ENCODE measurements at places on chromosomes 5 and 9. TPM values are rescaled to one million over a fixed set of nuclear protein-coding genes. Genes with fewer than 3 reads are reported as not detected.

DNA sequence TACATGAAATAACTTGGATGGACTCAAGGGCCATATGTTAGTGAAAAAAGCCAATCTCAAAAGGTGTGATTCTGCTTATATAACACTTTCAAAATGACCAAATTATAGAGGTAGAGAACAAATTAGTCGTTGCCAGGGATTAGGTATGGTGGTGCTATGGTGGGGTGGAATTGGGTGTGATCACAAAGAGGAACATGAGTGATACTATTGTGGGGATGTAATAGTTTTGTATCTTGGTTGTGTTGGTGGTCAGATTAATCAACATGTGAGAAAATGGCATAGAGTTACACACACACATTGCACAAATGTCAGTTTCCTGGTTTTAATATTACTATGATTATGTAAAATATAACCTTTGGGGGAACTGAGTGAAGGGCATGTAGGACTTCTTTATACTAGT, 31.9 kb downstream of the CAMK4 start:
- H3K27ac ChIP-seq = peak overlapping the region; percentile 91
- H3K27me3 ChIP-seq = no peaks in the 10 kb centered on the region
- peak; percentile 52 for ATAC-seq
- peak overlapping the region; percentile 73 for H3K4me3 ChIP-seq
- peaks cover 53% of the 10 kb centered on the region for H3K4me1 ChIP-seq
- H3K36me3 ChIP-seq = peaks cover 22% of the 10 kb centered on the region

DNA sequence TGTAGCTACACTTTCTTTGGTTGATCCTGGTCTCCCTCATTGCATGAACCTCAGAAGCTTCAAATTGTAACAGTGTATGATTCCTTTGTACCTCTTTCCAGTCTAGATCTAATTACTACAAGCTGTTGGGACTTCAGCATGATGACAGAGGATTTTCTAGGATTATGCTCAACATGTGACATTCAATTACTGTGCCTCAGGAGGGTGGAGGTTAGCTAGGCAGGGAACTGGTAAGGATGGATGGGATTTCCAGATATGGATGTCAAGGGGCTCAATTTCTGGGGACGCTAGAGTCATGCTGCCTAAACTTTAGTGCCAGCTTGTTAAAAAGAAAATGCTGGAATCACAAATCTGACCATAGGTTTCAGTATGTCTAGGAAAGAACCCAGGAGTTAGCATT, 29.2 kb upstream of the GLRA1 start:
- no peaks in the 10 kb centered on the region for H3K36me3 ChIP-seq
- no peak overlapping the region for H3K4me3 ChIP-seq
- H3K27me3 ChIP-seq = no peaks in the 10 kb centered on the region
- no peak overlapping the region for H3K27ac ChIP-seq
- peaks cover 45% of the 10 kb centered on the region for H3K4me1 ChIP-seq

DNA sequence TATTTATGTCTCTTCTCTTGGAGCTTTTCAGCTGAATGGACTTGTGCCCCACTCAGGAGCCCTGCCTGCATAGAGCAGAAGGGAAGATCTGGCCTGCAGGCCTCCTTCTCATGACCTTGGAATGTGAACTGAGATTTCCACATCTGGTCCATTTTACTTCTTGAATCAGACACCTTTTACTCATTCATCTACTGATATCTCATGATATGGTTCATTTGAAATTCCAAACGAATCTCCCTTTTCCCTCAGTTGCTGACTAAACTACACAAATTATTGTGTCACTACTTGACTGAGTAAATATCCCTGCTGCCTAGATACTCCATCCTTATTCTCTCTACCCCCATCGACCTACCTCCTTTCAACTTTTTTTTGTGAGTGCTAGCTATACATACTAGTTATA, 138.7 kb downstream of the PLCXD3 start:
- no peak overlapping the region for H3K4me3 ChIP-seq
- no peaks in the 10 kb centered on the region for H3K4me1 ChIP-seq
- no peak for ATAC-seq
- peaks cover 5% of the 10 kb centered on the region for H3K27me3 ChIP-seq

- no peak overlapping the region for H3K27ac ChIP-seq
- H3K4me3 ChIP-seq = peak overlapping the region; percentile 22
- peak; percentile 91 for ATAC-seq
- H3K36me3 ChIP-seq = no peaks in the 10 kb centered on the region
- no peaks in the 10 kb centered on the region for H3K4me1 ChIP-seq
- no peaks in the 10 kb centered on the region for H3K27me3 ChIP-seq
Observed at GRCh38 chr5:179166886-179167841, 107.0 kb downstream of the ZNF354C start.

DNA sequence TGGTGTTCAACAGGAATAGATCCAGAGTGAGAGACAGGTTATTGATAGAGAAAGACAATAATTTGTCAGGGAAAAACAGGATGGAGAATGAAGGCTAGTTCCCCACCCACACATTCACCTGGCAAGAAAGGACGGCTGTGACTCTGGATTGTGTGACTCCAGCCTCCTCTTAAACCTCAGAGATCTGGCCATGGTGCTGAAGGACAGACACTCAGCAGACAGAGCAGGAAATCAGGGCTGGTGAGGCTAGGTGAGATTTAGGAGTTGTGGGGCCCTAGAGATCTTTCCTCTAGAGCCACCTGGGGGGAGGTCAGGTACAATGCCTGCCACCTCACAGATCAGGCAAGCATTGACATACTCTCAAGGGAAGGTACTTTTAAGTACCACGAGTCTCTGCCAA, 15.2 kb downstream of the OR1B1 start:
- H3K27ac ChIP-seq = no peak overlapping the region
- no peaks in the 10 kb centered on the region for H3K36me3 ChIP-seq
- H3K27me3 ChIP-seq = peaks cover 20% of the 10 kb centered on the region
- H3K4me3 ChIP-seq = no peak overlapping the region

GRCh38 chr9:129052592-129052991, 16.2 kb downstream of the MIGA2 start:
- peaks cover 3% of the 10 kb centered on the region for H3K4me1 ChIP-seq
- H3K36me3 ChIP-seq = peaks cover 68% of the 10 kb centered on the region
- no peak for ATAC-seq
- H3K4me3 ChIP-seq = no peak overlapping the region
- H3K27me3 ChIP-seq = no peaks in the 10 kb centered on the region
- H3K27ac ChIP-seq = no peak overlapping the region

GRCh38 chr5:26388976-26389375, 649.4 kb downstream of the CDH9 start:
- H3K4me3 ChIP-seq = no peak overlapping the region
- no peak for ATAC-seq
- no peaks in the 10 kb centered on the region for H3K4me1 ChIP-seq
- H3K27me3 ChIP-seq = no peaks in the 10 kb centered on the region
- H3K27ac ChIP-seq = no peak overlapping the region

The CCL28 gene
- total RNA-seq = 22.8 TPM

The KIF12 gene
- total RNA-seq = not detected

The TNFSF15 gene
- not detected for total RNA-seq

The QRFP gene
- total RNA-seq = not detected

The MYOZ3 gene
- total RNA-seq = 0.06 TPM

Data from activated T-helper 17 cell treated with anti-CD3 and anti-CD28 coated beads, Interleukin-2, amount 50 U/mL, for 72 hours (primary cell).